SK-N-SH (cell line): ENCODE measurements at places on chromosomes 7 and 10.
A peak's percentile ranks its signal among the peaks of the same experiment; 100 is the strongest.

DNA sequence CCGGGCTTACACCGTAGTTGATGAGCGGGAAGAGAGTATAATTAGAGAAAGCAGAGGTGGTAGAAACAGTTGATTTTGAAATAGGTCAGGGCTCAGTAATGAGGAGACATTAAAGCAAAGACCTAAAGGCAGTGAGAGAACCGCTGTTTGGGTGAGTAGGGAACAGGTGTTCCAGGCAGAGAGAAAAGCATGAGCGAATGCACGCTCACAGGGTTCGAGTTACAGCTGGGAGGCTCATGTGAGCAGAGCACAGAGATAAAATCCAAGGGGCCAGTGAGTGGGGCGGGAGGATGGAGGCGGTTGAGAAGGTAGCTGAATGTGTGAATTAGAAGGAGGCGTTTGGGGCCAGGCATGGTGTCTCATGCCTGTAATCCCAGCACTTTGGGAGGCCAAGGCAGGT lies 39.9 kb downstream of the APBB1IP start:
- DNase-seq, result no peak

- DNase-seq, result peak; percentile 97
These were observed at the start of gene NAPEPLD for GRCh38 chr7:103148994-103149807. TSS of gene NAPEPLD (minus strand) at chr7:103149099. CDS start at chr7:103128776, 20,323 bp downstream.

GRCh38 chr7:95749044-95749443 lies 23.3 kb upstream of the DYNC1I1 start:
- DNase-seq, result no peak

DNA sequence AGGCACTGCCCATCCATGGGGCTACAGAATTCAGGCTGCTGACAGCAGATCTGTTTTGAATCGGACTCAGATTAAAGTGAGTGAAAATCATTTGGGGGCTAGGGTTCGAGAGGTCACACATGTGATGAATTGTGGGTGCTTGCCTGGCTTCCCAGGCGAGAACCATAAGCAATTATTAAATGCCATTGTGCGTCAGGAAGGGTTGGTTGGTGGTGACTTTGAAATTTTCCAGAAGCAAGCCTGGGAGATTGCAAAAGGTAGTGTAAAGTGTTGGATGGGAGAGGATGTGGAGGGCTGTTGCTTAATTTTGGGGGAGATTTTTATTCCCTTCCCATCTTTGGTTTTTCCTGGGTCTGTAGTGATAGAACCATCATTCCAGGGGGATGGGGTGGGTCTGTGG lies 34.6 kb downstream of the LRMDA start:
- DNase-seq, result no peak

- DNase-seq, result no peak
These were observed 63.2 kb downstream of the PRKCQ start for GRCh38 chr10:6516929-6517284.

DNA sequence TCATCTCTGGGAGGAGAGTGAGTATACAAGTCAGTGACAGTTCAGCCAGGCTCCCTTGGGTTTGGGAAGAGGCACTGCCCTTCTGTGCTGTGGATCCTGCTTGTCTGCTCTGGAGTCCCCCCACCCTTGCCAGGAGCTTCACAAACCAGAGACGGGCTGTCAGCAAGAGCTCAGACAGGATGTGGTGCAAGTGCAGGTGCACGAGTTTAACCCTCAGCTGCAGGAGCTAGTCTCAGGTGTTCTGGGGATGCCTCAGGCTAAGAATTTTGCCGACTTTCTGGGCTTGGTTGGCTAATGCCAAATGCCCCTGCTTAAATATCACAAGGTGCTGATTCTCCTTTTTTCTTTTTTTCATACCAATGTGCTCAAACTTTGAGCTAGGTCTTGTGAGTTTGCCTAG lies 22.3 kb downstream of the ZNF783 start:
- DNase-seq, result no peak

DNA sequence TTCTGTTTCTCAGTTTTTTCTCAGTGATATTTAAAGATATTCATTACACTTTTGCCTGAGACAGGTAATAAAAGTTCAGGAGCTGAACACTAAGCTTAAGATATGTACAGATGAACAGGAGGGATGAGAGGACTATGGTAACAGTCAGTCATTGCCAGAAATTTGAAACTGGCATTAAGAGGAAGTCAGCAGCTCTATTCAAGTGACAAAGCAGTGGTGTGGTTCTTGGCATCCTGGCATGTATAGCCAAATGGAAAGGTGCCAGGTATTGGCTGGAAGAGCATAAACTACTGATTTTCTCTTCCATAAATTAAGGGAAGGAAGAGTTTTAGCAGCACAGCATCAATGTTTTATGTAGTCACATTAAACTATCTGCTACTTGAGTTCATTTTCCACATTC lies 22.7 kb downstream of the HOXA1 start:
- DNase-seq, result no peak

GRCh38 chr10:125538947-125539731 lies 143.8 kb downstream of the TEX36 start:
- DNase-seq, result peak; percentile 58

DNA sequence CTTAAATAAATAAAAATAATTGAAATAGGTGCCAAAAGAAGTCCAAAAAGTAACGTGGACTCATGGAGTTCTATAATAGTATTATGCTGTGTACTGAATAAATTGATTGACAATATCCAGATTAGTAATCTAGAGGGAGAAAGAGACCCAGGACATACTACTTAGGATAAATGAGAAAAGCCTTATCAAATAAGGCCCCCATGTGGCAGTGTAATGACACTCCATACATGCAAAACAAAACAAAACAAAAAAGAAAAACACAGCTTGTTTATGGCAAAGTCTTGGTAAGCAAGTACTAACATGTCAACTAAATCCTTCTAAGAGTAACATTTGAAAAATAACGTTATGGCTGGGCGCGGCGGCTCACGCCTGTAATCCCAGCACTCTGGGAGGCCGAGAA lies 3.6 kb upstream of the RUNDC3B start:
- DNase-seq, result peak; percentile 31

- DNase-seq, result peak; percentile 55
These were observed 79.0 kb upstream of the TMEM168 start for GRCh38 chr7:112869111-112869774.

- no peak for DNase-seq
These were observed 23.3 kb downstream of the YAE1 start for GRCh38 chr7:39589323-39590111.

GRCh38 chr7:43629857-43630256 lies 46.9 kb downstream of the STK17A start:
- no peak for DNase-seq

- DNase-seq, result peak; percentile 4
These were observed 6.0 kb downstream of the TEX47 start for GRCh38 chr7:88789480-88790064.

DNA sequence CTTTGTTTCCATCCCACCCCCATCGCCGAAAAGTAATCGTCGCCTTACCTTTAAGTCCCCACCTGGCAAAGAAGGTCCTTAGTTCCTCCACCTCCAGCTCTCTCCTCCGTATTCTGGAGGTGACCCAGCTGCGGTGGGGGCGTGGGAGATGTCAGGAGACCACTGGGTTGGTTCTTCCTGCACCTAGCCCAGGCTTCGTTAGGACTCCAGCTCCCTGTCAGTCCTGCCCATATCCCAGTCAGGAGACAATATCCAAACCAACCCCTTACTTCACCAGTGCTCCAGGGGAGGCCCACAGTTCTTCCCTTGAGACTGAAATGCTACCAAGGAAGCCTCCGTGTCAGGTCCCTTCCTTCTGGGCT lies 693 bp downstream of the ADIRF start:
- no peak for DNase-seq

DNA sequence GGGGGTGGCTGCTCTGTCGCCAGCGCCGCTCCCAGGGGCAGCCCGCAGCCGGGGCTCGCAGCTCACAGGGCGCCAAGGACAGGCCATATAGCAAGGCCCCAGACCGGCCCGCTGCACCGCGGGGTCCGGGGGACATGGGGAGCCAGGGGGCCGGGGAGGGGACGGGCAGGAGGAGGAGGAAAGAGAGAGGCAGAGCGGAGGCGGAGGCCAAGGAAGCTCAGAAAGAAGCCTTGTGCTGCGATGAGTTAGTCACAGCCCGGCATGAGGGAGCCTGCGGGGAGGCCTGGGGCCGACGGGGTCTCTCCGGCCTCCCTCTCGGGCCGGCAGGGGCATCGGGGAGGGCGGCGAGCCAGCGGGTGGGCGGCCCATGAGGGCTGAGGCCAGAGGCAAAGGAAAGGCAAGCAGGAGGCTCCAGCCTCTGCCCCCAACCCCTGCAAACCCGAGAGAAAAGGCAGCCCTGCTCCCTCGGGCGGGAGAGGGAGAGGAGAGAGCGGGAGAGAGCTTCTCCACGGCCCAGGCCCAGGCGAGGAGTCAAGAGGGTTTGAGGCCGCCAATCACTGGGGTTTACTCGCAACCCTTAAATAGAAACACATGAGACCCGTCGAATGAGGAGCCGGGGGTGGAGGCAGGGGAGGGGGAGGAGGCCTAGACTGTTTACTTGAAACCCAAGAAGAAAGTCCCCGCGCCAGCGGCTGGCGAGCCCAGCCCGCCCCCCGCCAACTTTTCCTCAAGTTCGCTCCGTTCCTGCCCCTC lies 167.9 kb downstream of the NEURL1 start:
- DNase-seq, result no peak

GRCh38 chr7:38889872-38890432 lies 19.0 kb downstream of the VPS41 start:
- no peak for DNase-seq

GRCh38 chr10:46305079-46305818 lies 18.5 kb downstream of the ANTXRL start:
- peak; percentile 81 for DNase-seq

GRCh38 chr7:46157931-46158330 lies 236.9 kb upstream of the IGFBP3 start:
- DNase-seq, result no peak

GRCh38 chr7:95485391-95486123 lies at the start of gene ASB4:
TSS of gene ASB4 (plus strand) at chr7:95485943. CDS start at chr7:95485972, 29 bp downstream.
- DNase-seq, result no peak

DNA sequence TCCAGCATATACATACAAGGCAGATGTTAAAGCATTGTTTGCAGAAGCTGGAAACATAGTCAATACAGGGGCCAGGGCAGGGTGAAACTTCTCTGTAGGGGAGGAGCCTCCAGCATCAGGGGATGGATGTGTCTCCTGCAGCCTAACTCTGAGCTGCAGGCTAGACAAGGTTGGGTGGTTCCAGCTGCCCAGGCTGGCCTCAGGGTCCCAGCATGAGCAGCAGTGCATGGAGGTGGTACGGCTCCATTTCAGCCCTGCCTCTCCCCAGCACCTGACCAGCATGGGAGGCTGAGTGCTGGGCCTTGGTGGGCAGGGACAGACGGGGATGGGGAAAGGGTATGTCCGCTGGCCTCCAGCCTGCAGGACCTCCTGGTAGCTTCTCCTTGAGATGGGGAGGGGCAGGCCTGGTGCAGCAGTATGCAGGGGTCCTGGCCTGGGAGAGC lies 7.4 kb upstream of the TBRG4 start:
- DNase-seq, result no peak

DNA sequence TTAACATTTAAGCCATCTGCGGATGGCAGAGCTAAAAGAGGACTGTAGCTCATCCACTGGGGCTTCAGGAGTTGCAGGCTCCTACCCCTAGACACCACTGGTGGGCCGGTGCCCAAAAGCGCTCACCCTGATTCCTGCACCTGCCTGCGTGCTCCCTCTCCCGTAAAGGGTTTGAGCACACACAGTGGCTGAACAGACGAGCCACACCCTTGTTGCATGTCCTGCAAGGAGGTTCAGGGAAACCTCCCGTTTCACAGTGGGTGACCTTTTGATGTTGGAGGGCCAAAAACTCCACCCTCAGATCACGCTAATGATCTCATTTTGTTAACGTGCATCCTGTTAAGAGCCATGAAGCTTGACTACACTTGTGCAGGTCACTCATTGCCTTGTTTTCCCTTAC lies 37.9 kb downstream of the SYPL1 start:
- DNase-seq, result no peak

DNA sequence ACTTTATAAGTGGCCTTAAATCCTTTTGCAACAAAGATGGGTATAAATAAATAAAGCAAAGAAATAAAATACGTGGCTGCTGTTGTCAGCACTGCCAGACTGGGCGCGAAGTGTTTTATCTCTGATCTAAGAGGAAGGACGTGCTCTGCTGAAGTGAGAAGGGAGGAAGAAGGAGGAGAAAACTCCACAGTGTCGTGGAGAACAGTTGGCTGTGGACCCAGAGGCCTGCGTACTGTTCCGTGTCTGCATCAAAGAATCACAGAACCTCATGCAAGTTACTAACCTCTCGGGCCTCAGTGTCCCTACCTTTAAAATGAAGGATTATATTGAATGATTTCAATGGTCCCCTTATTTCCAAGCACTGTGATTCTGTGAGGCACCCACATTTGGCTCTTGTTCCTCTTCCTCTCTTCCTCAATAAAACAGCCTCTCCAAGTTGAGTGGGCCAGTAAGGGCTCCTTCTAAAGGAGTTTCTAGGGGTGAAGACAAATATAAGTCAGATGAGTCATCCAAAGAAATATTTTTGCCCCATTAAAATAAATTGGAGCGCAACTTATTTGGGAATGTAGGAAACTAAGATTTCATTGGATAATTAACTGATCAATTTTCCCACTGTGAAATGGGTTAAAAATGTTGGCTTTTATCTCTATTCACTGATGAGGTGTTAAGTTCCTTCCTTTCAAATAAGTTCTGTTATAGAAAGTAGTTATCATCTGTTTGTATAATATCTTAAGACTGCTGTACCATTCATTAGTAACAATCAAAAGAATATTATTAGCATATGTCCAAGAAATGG lies 126.9 kb upstream of the EFCAB10 start:
- no peak for DNase-seq

- DNase-seq, result no peak
These were observed 32.9 kb downstream of the ZCCHC24 start for GRCh38 chr10:79412516-79412915.

GRCh38 chr10:93299606-93300287 lies 182.4 kb downstream of the MYOF start:
- DNase-seq, result no peak

GRCh38 chr7:34091321-34091917 lies 186.1 kb downstream of the BMPER start:
- peak; percentile 33 for DNase-seq

DNA sequence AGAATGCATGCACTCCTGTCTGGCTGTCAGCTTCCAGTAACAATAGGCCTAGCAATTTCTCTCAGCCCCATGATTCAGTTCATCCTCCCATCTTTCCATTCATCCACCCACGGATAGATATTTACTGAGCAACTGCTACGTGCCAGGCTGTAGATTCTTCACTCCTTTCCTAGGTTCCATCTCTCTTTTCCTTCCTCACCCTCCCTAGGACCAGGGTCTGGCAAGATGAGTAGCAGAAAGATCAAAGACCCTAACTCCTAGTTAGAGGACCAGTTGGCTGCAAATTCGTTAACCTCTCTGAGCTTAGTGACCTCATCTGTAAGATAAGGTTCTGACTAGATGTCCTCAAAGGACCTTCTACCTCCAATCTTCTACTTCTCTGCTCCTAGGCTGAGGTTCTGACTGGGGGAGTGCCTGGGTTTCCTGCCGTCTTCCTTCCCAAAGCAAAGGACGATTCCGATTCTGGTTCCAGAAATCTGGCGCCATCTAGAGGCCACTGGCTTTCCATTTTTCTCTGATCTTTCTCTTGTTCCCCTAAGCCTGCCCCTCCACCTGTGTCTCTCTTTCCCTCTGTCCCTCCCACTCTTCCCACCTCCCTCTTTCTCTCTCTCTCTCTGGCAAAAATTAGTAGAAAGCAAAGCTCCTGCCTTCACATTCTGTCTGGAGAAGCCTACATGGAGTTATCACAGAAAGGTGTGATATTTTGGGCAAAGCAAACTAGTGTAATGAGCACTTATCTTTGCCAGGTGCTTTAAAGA lies 26.2 kb downstream of the TBATA start:
- peak; percentile 81 for DNase-seq
